ENCODE measurements at places on chromosomes 2 and 18.
A peak's percentile ranks its signal among the peaks of the same experiment; 100 is the strongest.

DNA sequence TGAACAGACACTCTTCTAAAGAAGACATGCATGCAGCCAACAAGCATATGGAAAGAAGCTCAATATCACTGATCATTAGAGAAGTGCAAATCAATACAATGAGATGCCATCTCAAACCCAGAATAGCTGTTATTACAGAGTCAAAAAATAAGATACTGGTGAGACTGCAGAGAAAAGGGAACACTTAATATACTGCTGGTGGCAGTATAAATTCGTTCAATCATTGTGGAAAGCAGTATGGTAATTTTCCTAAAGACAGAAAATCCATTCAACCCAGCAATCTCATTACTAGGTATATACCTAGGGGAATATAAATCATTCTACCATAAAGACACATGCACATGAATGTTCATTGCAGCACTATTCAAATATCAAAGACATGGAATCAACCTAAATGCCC, 116.6 kb upstream of the LTBP1 start:
- H3K36me3 ChIP-seq: no peaks in the 10 kb centered on the region
- H3K27me3 ChIP-seq: no peaks in the 10 kb centered on the region
- no peak overlapping the region for H3K27ac ChIP-seq
- H3K4me1 ChIP-seq: no peaks in the 10 kb centered on the region
- no peak overlapping the region for H3K4me3 ChIP-seq

DNA sequence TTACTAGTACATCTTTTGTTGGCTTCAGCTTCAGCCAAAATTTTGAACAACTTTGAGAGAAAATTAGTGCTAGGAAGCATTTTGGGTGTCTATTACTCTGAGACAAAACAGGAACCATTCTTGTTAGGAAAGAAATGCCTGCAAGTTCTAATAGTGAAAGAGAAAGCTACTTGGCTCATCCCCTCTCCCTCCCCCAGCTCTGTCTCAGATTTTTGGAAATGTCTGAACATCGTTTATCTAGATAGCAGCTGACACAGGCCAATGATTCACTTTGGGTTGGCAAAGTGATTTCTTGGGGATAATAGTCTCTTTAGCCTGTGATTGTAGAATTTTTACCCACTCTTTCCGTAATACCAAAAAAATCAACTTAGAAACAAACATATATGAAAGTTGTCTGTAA, 42.3 kb upstream of the PTPRM start:
- H3K36me3 ChIP-seq: no peaks in the 10 kb centered on the region
- peak overlapping the region; percentile 15 for H3K27ac ChIP-seq
- H3K27me3 ChIP-seq: no peaks in the 10 kb centered on the region
- no peak for DNase-seq
- peak overlapping the region; percentile 1 for H3K4me3 ChIP-seq
- H3K4me1 ChIP-seq: no peaks in the 10 kb centered on the region

DNA sequence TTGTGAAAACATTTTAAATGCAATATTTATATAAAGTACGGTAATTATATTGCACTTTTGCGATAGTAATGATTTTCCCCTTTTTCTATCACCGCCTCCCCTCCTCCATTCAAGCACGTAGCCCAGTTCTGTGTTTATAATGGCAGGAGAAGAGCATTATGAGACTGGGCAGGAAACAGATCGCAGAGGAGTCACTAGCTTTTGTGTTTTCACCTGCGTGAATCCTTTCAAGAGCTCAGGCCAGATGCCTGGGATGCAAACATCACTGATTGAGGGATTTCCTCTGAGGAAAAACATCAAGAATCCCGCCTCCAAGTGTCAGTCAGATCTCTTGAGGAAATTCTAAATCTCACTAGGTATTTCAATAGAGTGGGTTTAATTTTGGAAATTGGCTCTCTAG, 178.4 kb upstream of the FN1 start:
- H3K4me3 ChIP-seq: no peak overlapping the region
- no peak overlapping the region for H3K27ac ChIP-seq
- no peaks in the 10 kb centered on the region for H3K36me3 ChIP-seq
- H3K4me1 ChIP-seq: peaks cover 11% of the 10 kb centered on the region

GRCh38 chr2:26670171-26670570, 22.4 kb upstream of the KCNK3 start:
- H3K4me3 ChIP-seq: no peak overlapping the region
- H3K36me3 ChIP-seq: no peaks in the 10 kb centered on the region
- H3K4me1 ChIP-seq: no peaks in the 10 kb centered on the region
- H3K27ac ChIP-seq: no peak overlapping the region

DNA sequence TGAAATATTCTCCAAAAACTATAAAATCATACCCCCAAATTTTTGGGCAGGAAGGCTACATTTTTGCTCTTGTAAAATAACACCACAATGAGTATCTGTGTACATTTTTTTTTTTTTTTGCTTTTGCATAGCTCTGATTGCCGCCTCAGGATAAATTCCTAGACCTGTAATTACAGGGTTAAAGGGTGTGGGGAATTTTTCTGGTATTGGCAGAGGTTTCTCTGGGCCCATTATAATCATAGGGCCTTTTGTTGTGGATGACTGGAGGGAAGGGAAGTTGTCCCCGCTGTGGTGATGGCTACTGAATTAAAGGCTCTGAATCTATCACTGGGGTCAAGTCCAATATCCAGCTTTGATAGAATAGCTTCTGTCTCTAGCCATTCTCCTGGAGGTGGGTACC, 26.6 kb downstream of the CCDC195 start:
- H3K4me3 ChIP-seq: no peak overlapping the region
- no peak overlapping the region for H3K27ac ChIP-seq
- H3K27me3 ChIP-seq: no peaks in the 10 kb centered on the region
- no peak for DNase-seq
- no peaks in the 10 kb centered on the region for H3K4me1 ChIP-seq

DNA sequence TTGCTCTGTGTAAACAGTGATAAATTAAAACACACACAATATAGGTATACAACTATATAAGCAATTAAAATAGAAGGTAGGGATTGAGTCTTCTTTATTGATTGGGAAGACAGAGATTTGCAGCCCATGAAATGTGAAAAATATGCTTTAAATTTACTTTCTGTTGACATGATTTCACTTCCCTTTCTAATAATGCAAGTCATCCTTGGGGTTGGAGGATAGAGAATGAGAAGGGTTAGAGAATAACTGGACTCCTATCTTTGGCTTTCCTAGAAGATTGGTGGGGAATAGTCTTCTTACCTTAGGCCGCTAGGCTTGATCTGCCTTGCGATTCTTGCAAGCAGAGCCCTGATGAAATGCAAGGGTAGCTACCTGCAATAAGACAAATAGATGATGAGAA, 339.8 kb downstream of the NYAP2 start:
- no peaks in the 10 kb centered on the region for H3K36me3 ChIP-seq
- no peak overlapping the region for H3K4me3 ChIP-seq
- no peaks in the 10 kb centered on the region for H3K4me1 ChIP-seq
- no peak for DNase-seq

- H3K4me1 ChIP-seq: no peaks in the 10 kb centered on the region
- no peaks in the 10 kb centered on the region for H3K27me3 ChIP-seq
- no peak overlapping the region for H3K4me3 ChIP-seq
- H3K27ac ChIP-seq: no peak overlapping the region
- no peak for DNase-seq
Measured at GRCh38 chr18:71036783-71037182, 747.9 kb downstream of the SOCS6 start.

GRCh38 chr2:18792226-18792629, 202.9 kb upstream of the NT5C1B start:
- no peak for DNase-seq
- no peak overlapping the region for H3K4me3 ChIP-seq
- no peak overlapping the region for H3K27ac ChIP-seq
- no peaks in the 10 kb centered on the region for H3K4me1 ChIP-seq
- H3K36me3 ChIP-seq: no peaks in the 10 kb centered on the region

DNA sequence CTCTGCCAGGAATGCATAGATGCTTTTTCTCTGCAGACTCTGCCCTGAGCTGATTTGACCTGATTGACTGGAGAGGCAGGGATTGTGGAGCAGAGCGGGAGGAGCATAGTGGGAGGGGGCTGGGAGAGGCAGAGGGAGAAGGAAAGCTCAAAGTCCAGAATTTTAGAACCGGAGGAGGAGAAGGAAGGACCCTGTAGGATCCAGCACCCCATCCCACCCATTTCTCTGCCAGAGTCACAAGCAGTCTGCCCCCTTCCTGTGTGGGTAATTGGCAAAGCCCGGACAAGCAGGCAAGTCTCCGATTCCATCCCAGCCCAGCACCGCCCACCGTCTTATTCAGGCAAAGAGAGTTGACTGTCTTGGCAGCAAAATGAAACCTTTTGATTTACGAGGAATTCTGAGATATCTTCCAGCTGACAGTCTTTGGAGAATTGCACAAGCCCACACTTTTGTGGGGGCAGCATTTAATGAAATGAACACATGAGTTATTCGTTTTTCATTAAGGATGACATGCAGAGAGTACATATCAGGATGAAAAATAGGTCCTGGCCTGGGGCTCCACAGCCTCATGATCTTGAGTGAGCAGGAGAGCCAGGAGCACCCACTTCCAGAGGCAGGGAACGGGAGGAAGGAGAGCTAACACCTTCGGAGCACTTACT, 103.1 kb downstream of the MCFD2 start:
- no peaks in the 10 kb centered on the region for H3K27me3 ChIP-seq
- H3K4me3 ChIP-seq: no peak overlapping the region
- peaks cover 26% of the 10 kb centered on the region for H3K4me1 ChIP-seq
- no peak for DNase-seq
- no peaks in the 10 kb centered on the region for H3K36me3 ChIP-seq

GRCh38 chr2:19667536-19667949, 234.2 kb downstream of the TTC32 start:
- DNase-seq: no peak
- H3K36me3 ChIP-seq: no peaks in the 10 kb centered on the region
- H3K27me3 ChIP-seq: no peaks in the 10 kb centered on the region
- H3K4me3 ChIP-seq: no peak overlapping the region
- no peak overlapping the region for H3K27ac ChIP-seq

DNA sequence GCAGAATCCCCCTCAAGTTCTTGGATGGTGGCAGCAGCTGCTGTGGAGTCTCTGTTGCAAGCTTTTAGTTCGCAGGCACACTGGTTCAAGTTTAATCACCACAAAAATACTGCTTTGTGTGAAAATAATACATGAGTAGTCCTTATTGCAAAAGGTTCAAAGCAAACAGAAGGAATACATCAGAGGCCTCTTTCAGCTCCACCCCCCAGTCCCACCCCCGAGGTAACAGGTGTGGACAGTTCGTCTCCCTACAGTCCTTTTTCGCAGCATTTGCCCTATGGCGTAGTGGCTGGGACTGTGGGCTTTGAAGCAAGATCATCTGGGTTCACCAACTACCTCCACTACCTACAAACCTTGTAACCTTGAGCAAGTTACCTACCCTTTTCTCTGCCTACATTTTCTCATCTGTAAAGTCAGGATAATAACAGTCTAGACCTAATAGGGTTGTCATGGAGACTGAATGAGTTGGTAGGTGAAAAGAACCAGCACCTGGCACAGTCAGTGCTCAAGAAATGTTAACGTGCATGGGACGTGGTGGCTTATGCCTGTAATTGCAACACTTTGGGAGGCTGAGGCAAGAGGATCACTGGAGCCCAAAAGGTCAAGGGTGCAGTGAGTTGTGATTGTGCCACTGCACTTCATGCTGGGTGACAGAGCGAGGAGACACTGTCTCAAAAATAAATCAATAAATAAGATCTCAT, 61.7 kb downstream of the TCF7L1 start:
- DNase-seq: no peak
- no peak overlapping the region for H3K27ac ChIP-seq
- H3K27me3 ChIP-seq: no peaks in the 10 kb centered on the region
- H3K36me3 ChIP-seq: no peaks in the 10 kb centered on the region
- H3K4me3 ChIP-seq: no peak overlapping the region

GRCh38 chr2:186328838-186329237, 157.2 kb upstream of the ZC3H15 start:
- no peaks in the 10 kb centered on the region for H3K27me3 ChIP-seq
- no peak for DNase-seq
- no peak overlapping the region for H3K27ac ChIP-seq
- no peak overlapping the region for H3K4me3 ChIP-seq

GRCh38 chr2:172216477-172216876, 113.8 kb upstream of the DLX2 start:
- no peak overlapping the region for H3K4me3 ChIP-seq
- H3K36me3 ChIP-seq: no peaks in the 10 kb centered on the region
- H3K27ac ChIP-seq: no peak overlapping the region
- DNase-seq: no peak
- H3K27me3 ChIP-seq: no peaks in the 10 kb centered on the region

DNA sequence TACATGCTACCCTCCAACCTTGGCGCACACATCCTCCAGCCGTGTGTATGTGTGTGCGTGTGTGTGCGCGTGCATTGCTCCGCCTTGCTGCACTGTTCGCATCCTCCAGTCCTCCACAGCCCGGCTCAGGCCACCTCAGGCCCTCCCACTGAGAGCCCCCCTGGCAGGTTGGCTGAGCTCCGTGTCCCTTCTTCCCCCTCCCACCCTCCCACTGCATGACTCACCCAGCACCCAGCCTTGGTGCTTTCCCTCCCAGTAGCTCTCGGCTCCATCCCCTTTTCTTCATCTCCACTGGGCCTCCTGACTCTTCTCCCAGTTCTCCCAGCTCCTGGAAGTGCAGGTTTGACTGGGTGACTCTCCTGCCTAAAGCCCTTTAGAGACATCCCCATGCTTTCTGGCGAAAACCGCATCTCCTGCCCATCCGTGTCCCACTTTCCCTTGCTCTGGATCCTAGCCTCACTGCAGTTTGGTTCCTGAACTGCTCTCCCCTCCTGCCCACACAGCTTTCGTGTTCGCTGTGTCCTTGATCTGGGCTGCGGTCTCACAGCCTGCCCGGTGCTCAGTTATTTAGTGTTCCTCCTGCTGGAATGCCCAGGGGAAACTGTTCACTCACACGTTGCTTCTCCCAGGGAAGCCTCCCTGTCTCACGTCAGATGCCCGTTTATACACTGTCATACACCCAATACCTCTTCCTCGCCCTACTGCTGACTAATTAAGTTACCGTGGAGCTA, 4.9 kb downstream of the TMEM177 start:
- H3K4me3 ChIP-seq: no peak overlapping the region
- H3K27me3 ChIP-seq: no peaks in the 10 kb centered on the region
- no peak overlapping the region for H3K27ac ChIP-seq
- no peak for DNase-seq

GRCh38 chr2:15316370-15316814, 244.7 kb downstream of the NBAS start:
- no peaks in the 10 kb centered on the region for H3K27me3 ChIP-seq
- DNase-seq: peak; percentile 42
- no peaks in the 10 kb centered on the region for H3K4me1 ChIP-seq
- no peak overlapping the region for H3K4me3 ChIP-seq
- no peak overlapping the region for H3K27ac ChIP-seq
- no peaks in the 10 kb centered on the region for H3K36me3 ChIP-seq

DNA sequence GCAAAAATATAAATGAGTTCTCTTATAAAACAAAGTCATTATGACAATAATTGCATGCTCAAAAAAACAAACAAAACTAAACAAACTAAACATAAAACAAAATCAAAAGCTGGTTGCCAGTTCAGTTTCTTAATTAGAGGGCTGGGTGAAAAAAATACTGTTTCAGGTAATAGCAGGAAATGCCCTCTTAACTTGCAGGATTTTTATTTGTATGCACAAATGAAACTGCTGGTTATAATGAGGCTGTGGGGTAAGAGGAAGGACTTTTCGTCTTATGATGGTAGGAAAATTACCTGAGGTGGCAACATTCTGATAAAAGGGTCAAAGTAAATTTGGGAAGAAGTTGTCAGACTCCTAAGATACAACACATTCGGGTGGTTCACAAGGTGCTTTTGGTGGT, 21.5 kb upstream of the CDKL4 start:
- H3K4me1 ChIP-seq: no peaks in the 10 kb centered on the region
- no peaks in the 10 kb centered on the region for H3K36me3 ChIP-seq
- no peak overlapping the region for H3K4me3 ChIP-seq
- no peak overlapping the region for H3K27ac ChIP-seq

All from upper lobe of left lung (tissue), 6 donors.